ENCODE measurements at places on chromosomes 4 and X.
A peak's percentile ranks its signal among the peaks of the same experiment; 100 is the strongest.

DNA sequence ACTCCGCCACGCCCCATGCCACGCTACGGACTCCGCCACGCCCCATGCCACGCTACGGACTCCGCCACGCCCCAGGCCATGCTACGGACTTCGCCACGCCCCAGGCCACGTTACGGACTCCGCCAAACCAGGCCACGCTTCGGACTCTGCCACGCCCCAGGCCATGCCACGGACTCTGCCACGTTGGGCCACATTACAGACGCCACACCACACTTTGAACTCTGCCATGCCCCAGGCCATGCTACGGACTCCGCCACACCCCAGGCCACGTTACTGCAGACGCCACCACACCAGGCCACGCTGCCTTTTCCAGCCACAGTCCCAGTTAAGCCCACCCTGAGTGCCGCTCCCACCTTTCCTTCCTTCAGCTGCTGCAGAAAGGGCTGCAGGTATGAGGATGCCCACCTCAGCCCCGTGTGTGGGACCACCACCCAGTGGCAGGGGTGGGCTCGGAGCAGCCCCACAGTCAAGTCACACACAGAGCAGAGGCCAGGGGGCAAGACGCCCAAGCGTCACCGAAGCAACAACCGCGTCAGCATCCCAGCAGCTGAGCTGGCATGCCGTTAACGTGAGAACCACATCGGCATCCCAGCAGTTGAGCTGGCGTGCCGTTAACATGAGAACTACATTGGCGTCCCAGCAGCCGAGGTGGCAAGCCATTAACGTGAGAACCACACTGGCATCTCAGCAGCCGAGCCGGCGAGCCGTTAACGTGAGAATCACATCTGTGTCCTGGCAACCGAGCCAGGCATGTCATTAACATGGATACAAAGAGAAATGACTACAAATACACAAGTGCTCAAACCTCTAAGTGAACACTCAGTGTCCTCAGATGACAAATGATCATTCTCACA lies 26.4 kb downstream of the GAK start:
- no peak for DNase-seq

- DNase-seq: no peak
These were observed 98.1 kb upstream of the OTUD4 start for GRCh38 chr4:145278341-145279121.

DNA sequence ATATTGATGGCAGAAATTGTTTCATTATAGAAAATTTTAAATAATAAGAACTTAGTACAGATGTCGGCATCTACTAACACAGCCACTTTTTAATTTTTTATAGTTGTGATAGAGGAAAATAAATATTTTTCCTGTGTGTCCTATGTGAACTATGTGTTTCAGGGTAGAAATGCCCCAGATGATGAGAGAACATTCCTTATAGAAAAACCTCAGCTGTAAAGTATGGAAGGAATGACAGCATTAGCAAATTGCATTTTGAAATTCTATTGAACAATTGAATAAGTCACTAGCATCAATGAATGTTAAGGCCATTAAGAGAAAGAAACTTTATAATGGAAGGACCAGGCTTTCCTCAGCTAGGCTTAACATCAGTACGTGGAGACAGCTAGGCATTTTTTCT lies 149.2 kb downstream of the CFAP299 start:
- DNase-seq: no peak

DNA sequence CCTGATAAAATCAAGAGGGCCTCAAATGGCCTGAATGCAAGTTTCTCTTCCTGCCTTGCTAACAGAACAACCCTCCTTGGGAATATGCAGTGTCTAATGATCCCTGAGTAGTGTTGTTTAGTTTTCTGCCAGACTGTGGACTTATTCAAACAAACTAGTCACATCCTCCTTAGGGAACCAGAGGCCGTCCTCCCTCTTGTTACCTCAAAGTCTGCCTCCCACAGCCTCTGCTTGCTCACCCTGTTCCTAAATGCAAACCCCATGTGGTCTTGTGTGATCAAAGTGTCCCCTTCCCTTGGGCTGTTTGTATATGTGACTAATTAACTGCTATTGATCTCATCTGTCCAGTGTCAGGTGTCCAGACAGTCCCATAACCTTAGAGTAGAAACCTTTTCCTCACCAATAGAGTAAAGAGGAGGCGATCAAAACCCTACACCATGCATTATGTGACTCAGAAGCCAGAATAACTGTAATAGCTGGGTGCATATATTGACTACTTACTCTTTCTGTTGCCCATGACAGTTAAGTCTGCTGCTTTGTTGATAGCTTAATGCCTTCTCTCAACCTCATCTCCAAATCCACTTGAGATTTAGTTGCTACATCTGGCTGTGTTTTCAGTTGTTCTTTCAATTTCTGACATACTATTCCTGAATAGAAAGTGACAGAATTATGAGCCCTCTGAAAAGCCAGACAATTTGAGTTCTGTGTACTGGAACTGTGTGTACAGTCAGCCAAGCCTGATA lies 473.0 kb upstream of the NWD2 start:
- DNase-seq: peak; percentile 7

DNA sequence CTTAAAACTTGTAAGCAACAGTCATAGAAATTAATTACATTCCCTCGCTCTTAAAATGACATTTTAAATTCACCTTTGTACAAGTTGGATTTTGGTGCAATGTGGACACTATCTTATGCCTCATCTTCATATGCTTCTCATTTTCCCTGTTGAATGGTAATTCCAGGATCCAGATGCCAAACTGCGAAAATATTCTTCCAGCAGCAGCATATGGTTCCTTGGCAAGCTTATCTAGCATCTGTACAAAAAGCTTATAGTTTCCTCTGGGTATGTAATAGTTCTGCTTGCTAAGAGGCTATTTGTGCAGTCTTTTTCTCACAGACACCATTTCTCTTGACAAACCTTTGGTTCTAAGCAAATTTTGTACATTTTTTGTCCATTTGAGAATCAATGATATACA lies 2079.7 kb upstream of the AGA start:
- DNase-seq: no peak

GRCh38 chrX:23046443-23046842 lies 46.7 kb downstream of the DDX53 start:
- no peak for DNase-seq

DNA sequence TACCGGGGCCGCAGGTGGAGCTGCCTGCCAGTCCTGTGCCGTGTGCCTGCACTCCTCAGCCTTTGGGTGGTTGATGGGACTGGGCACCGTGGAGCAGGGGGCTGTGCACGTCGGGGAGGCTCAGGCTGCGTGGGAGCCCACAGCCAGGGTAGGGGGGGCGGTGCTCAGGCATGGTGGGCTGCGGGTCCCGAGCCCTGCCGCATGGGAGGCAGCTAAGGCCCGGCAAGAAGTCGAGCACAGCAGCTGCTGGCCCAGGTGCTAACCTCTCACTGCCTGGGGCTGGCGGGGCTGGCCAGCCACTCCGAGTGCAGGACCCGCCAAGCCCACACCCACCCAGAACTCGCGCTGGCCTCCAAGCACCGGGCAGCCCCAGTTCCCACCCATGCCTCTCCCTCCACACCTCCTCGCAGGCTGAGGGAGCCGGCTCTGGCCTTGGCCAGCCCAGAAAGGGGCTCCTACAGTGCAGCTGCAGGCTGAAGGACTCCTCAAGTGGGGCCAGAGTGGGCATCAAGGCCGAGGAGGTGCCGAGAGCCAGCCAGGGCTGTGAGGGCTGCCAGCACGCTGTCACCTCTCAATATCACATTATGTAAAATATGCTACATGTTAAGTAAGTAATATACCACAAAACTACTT lies 104.1 kb downstream of the COX7B2 start:
- no peak for DNase-seq

GRCh38 chr4:98506462-98507132 lies 151.8 kb downstream of the TSPAN5 start:
- no peak for DNase-seq

DNA sequence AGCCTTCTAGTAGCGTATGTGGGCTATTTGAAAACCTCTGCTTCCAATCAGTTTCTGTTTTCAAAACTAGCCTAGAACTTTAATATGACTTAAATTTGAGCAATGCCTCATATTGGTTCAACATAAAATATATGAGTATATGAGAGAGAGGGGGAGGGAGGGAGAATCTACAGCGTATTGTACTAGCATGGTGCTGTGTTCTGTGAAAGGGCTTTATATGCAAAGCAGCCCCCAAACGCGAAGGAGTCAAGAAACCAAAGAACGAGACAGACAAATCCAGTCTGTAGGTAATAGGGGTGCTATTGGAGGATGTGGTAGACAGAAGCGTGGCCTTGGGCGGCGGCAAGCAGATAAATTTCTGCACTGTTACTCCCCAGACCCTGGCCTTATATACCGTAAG lies 784 bp upstream of the ANXA5 start:
- no peak for DNase-seq

- no peak for DNase-seq
These were observed 586.6 kb downstream of the C4orf33 start for GRCh38 chr4:129682586-129682985.

DNA sequence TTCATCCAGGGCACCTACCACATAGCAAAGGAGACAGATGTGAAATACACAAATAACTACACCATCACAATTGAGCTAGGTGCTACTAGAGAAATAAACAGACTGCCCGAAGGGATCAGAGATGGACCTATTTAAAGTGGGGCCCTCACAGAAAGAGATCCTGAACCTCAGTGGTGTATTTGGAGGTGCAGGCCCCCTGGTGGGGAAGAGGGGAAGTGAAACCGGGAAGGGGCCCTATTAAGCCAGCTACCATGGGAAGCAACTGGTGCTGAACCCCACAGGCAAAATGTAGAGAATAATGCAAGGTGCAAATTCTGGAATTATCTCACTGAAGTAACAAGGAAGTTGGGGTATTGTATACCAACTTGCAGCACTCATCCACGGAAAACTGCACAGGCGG lies 78.6 kb upstream of the FAM9A start:
- DNase-seq: no peak

DNA sequence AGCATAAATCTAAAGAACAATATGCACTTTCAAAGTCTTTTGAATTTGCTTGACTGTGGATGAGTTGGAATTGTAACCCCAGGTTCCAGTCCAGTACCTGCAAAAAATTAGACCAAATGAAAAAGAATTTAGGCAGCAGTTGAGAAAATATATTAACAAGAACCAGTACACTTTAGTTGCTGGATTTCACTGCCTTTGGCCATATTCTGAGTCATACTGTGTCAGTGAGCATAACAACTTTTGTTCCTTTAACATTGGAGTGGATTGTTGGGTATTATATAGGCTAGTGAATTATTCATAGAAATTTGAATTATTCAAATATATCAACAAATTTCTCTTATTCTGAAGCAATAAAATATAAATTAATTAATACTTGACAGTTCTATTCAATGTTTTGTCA lies 101.5 kb upstream of the SMAD1 start:
- DNase-seq: no peak

DNA sequence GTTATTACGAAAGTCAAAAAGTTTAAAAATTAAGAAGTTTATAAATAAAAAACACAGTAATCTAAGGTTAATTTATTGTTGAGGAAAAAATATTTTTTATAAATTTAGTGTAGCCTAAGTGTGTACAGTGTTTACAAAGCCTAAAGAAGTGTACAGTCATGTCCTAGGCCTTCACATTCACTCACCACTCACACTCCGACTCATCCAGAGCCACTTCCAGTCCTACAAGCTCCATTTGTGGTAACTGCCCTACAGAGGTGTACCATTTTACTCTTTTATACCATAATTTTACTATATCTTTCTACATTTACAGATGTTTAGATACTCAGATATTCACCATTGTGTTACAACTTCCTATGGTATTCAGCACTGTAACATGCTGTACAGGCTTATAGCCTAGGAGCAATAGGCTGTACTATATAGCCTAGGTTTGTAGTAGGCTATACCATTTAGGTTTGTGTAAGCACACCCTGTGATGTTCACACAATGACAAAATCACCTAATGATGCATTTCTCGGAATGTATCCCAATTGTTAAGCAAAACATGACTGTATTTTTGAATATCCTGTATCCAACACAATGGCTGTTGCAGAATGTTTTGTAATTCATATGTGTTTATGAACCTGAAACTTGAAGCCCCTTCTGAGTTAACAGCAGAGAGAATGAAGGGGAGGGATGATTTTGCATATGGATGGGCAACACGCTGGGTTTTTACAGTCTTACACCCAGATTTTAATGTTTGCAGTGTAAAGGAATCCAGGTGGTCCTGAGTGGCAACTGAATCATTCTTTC lies 3.1 kb downstream of the PPBP start:
- DNase-seq: no peak

DNA sequence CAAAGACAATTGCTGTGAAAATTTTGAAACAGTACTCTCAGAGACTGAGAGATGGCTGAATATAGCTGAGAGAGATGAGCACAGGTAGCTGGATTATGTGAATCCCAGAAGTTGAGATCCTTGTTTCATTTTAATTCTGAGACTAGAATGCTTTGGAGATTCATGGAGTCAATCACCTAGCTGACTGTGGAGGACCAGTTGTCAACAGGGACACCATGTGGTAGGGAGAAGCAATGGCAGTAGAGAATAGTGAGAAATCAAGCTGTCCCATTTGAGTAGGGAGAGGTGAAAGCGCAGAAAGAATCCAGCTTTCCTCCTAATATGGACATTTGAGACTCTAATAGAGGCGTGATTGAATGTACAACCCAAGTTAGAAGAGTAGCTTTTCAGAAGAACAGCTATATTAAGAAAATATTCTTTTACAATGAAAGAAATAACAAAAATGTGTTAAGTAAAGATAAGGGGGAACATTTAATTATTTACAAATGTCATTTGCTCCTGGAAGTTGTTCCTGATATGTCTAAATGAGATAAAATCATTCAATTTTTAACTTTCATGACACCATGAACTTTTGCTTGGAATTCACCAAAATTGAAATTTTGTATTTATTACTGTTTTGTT lies 30.3 kb upstream of the GLRB start:
- DNase-seq: peak; percentile 7

DNA sequence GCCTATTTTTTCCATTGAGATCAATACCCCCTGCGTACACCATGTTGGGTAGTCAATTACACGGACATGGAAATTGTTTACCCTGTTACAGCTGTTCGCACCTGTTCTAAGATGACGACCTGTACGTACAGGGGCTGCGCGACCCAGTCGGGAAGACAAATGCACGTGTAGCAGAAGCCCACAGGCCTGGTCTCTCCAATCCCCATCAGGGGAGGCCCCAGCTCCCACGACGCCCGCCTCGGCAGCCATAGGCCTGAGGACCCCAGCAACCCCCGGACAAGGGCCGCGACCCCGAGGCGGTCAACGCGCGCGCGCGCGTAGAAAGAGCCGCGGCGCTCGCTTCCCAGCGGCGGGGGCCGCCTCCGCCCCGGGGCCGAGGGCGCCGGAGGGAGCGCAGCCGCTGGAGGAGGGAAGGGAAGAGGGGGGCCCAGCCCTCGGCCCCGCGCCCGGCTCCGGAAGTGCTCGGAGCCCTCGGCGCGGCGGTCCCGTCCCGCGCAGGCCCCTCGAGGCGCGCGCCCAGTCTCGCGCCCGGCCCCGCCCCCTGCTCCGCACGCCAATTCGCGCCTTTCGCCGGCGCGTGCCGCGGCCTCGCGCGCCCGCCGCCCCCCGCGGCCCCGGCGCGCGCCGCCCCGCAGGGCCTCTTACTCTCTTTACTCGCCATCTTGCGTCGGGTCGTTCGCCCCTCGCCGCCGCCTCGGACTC lies 618 bp downstream of the RBBP7 start:
- no peak for DNase-seq

DNA sequence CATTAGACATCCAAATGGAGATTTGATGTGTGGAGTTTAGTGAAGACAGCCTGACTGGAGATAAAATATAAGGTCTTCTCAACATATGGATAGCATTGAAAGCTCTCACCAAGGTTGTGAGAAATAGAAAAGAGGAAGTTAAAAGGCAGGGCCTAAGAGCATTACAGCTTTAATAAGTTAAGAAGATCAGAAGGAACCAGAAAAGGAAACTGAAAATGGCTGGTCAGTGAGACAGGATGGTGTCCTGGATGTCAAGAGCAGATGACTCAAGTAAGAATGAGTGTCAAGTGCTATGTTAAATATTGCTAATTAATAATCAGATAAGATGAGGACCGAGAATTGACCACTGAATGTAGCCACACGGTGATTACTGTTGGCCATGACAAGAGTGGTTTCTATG lies 642.9 kb downstream of the STPG2 start:
- DNase-seq: no peak

All from DMS153 (cell line).